Right ventricle myocardium inferior (tissue), 1 donor: ENCODE measurements at places on chromosomes 2 and 18.

GRCh38 chr2:137050949-137051348, 285.6 kb downstream of the THSD7B start:
- no peak for DNase-seq

- DNase-seq = no peak
Observed at GRCh38 chr18:62545098-62545497, 22.3 kb downstream of the ZCCHC2 start.

DNA sequence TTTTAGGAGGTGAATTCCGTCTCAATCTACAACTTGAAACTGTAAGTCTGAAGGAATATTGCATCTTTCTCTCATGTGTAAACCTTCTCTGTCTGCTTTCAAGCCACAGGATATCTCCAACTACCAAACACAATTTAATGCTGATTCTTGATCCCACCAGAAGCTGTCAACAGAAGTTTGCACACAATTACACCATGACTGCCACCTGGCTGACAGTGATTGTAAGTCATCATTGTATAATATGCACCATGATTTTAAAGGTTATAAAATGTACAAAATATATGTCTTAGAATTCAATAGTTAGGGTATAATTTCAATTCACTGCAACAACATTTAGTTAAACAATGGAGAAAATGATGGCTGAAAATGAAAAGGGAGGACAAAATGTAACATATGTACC, 18.4 kb downstream of the PREPL start:
- DNase-seq = no peak

DNA sequence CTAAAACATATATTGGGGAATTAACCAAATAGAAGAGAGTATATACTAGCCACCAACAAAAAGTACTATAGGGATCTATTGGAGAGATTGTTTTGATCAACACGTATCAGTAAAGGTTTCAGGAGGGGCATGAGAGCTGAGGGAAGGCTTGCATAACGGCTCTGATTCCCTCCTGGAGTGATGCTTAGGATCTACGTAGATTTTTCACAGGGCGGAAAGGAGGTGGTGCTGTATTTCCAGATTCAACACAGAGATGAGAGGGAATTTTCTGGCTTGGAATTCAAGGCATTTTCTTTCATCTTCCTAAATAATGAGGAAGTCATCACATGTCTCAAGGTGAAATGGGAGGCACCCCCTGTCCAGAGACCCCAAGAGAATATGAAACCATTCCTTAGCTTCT, 443.8 kb downstream of the CMPK2 start:
- no peak for DNase-seq

GRCh38 chr2:57981083-57981768, 65.4 kb upstream of the VRK2 start:
- no peak for DNase-seq

- no peak for DNase-seq
Observed at GRCh38 chr2:6446938-6447608, 418.6 kb downstream of the CMPK2 start.

GRCh38 chr2:239092571-239093294, 244.8 kb downstream of the TWIST2 start:
- no peak for DNase-seq

GRCh38 chr2:191748528-191749180, 70.7 kb downstream of the NABP1 start:
- DNase-seq = no peak

GRCh38 chr18:7637269-7637668, 70.2 kb downstream of the PTPRM start:
- no peak for DNase-seq

DNA sequence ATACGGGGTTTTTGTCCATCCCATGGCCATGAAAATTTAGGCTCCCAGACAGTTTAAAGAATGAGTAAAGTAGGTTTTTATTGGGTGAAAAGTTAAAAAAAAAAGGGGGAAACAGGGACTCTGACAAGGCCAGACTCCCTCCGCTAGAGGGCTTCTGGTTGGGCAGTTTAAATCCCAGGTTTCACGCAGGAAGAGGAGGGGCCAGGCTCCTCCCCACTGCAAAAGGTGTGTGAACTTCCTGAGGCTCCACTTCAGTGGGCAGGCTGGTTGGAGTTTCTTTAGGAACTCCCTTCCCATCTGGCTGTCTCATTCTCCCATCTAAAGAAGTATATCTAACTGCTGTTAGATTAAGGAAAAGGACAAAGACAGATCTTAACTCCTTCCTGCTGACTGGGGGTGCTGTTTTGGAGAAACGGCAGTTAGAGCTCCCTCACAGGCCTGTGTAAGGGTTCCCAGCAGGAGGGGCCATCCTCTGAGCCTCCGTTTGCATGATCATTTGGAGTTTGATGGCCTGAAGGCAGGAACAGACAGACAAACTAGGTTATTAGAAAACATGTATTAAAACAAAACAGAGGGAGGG, 1160.7 kb downstream of the CNTNAP5 start:
- no peak for DNase-seq

DNA sequence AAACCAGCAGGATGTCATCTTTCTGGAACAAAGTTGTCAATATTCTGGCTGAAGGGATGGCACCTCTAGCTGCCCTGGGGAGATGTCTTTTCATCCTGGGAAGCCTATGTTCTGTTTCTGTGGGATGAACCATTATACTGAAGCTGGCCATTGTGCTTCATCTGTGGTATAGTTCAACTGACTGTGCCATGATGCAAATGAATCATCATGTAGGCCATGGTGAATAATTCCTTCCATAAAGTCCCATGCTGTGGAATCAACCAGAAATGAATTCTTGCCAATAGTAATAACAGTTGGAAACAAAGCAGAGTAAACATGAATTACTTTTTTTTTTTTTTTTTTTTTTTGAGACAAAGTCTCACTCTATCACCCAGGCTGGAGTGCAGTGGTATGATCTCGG, 64.1 kb upstream of the CNGA3 start:
- no peak for DNase-seq

GRCh38 chr2:55550368-55551102, 31.0 kb downstream of the CFAP36 start:
- DNase-seq = no peak

GRCh38 chr2:74439803-74440377, 1.8 kb downstream of the RTKN start:
- peak; percentile 92 for DNase-seq

DNA sequence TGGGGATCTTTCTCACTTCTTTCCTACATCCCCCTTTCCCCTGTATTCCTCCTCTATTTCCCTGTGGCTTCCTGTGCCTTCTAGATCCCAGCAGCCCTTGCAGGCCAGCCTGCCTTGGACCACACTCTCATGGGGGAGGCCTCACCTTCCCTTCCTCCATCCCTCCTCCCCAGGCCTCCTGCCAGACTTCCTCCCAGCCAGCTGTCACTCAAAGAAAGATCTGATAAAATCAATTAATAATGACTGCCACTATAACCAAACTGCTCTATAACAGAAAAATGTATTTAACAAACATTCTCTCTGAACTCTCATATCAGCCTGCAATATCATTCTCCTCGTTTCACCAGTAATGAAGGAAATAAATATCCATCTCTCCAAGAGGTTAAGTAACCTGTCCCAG, 144.9 kb upstream of the SIX2 start:
- DNase-seq = no peak

DNA sequence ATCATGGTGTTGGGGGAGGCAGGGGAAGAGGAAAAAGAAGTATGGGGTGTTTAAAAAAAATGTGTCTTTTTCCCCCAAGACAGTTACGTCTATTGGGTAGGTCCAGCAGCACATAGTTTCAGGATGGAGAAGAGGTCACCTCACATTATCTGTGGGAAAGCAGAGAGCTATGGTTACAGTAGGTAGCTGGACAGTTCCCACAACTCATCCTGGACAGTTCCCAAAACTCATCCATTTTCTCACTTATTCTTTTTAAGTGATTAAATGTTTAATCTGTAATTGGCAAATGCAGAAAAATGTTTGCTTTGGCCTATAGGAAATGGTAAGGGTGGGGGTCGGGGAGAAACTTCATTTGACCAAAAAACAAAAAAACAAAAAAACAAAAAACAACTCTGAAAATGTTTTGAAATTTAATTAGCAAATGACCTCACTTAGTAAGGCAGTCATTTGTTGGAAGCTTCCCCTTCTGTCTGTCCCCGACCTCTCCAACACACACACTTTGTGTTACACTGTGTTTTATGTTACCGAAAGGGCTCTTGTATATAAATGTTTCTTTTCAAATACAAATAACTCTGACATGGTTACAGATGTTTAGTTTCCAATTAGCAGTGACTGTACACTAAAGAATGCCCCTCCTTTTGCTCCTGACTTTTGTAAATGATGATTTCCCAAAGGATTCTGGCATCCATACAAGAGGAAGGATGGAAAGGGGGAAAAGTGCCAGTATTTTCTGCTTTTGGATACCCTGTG, 173.3 kb upstream of the ZFP36L2 start:
- no peak for DNase-seq

GRCh38 chr18:24605444-24605843, 145.0 kb downstream of the HRH4 start:
- DNase-seq = no peak

DNA sequence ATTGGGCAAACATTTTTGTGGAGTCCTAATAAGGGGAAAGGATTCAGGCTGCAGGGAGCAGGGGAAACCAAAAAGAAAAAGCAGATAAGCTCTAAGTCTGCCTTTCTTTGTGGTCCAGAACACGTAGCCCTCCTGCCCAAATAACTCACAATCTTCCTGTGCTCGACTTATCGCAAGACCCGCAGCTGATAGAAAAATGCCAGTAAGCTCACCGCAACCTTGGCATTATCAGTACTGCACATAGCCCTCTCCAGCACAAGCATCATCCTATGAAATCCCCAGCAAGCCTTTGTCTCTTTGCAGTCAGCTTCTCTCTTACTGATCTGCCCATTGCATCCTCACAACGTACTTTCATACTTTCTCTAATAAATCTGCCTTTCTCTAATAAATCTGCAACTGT, 202.4 kb upstream of the HNRNPA3 start:
- DNase-seq = no peak

DNA sequence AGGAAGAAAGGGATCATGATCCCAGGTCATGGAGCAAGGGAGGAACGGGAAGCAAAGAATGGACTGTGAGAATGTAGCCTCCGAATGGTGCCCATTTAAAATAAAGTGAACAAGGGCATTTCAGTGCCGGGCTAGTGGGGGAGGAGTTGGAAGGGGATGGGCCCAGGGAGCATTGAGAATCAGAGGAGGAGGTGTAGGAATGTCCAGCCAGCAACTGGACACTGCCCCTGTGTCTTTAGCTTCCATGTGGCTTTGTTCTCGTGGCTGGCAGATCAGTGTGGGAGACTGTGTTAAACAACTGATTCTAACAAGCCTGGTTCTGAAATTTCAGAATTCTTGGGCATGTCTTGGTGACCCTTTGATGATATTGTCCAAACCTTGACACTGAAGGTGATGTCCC, 1.4 kb upstream of the RNF103 start:
- DNase-seq = no peak

- DNase-seq = no peak
Observed at GRCh38 chr2:12007282-12007681, 260.9 kb downstream of the LPIN1 start.

DNA sequence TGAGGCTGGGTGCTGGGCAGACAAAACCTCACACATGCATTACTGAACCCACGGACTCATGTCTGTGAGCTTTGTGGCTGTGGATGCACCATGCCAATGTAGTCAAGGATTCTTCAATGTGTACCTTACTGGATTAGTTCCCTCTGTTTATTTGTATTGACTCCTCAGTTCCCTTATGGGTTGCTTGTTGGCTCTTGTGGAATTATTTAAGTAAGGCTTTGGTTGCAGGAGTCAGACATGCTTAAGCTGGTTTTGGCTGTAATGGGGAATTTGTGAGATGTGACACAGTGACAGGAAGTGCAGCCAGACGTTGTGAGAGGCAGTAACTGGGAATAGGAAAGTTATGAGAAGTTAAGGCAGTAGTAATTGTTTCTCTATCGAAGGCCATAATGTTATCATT, 13.6 kb upstream of the IL1RN start:
- DNase-seq = no peak

GRCh38 chr18:24837066-24837465, 376.6 kb downstream of the HRH4 start:
- no peak for DNase-seq

DNA sequence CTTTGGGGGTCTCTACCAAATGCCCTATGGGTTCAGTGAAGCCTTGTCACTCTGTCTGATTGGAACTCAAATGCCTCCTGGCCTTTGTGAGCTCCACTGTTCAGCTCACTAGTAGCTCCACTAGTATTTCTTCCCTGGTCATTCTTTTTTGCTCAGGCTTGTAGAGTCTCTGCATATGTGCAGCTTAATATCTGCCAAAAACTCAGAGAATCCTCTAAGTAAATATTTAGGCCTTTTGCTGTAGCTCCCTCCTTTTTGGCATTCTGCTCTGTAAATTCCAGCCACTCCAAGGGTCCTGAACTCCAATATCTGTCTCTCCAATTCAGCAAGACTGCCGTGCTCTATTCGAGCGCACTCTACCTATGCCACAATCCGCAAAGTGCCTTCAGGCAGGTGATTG, 146.5 kb downstream of the MAIP1 start:
- DNase-seq = no peak

DNA sequence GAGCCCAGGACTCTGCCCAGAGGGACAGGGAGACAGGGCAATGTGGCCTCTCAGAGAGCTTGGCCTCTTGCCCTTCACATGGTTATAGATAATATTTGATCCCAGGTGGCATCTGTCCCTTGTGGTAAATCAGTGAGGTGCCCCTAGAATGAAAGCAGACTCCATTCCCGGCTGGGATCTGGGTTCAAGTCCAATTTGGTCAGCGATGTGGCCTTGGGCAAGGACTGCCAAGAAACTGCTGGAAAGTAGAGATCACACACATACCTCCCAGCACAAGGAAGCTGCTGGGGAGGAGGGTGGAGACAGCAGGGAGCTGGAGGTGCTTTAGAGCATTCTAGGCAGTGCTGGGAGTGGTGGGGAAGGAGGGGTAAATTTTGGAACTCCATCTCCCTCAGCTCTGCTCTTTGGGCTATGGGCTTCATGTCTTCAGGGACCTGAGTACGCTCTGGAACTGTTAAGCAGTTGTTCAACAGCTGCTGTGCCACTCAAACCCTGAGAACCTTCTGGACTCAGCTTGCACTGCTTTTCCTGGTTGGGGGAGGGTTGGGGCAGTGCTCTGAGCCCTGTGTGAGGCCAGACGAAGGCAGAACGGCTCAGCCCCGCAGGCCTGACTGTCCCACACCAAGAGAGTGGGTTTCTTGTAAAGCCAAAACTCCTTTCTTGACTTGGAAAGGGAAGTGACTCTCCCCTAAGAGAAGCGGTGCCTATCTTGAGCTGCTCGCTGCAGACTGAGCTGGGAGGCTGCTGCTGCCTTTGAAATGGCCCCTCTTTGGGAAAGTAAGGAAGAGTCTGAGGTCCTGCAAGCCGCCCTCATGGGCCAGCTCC, 23.0 kb downstream of the INPP5D start:
- DNase-seq = no peak

DNA sequence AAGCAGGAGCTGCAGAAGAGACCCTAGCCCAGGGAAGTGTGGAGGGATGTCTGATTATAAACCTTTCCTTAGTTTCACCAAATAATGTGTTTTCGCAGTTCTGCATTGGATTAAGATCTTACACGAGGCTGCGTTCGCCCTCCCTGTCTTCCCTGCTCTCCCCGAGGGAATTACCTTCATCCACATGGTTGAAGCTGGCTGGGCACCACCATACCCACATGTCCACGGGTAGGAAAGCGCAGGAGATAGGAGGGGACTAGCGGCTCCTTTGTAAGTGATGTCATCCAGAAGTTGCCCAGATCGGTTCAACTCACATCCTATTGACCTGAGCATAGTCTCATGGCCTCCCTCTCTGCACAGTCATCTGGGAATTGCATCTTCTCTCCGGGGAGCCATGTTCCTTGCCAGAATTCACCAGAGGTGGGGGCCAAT, 1.1 kb downstream of the TTL start:
- no peak for DNase-seq

- DNase-seq = no peak
Observed at GRCh38 chr2:79985571-79985970, 319.0 kb downstream of the LRRTM1 start.
